ENCODE measurements at places on chromosomes 1 and 21.

GRCh38 chr1:213008564-213008963 is 7.1 kb downstream of the ANGEL2 start:
- no peak for DNase-seq

- no peak for DNase-seq
Observed at GRCh38 chr1:201834621-201835020, 5.7 kb downstream of the IPO9 start.

- no peak for DNase-seq
Observed at GRCh38 chr1:191886977-191887376, 271.3 kb upstream of the RGS18 start.

- no peak for DNase-seq
Observed at GRCh38 chr1:46517932-46518498, 28.4 kb downstream of the DMBX1 start.

DNA sequence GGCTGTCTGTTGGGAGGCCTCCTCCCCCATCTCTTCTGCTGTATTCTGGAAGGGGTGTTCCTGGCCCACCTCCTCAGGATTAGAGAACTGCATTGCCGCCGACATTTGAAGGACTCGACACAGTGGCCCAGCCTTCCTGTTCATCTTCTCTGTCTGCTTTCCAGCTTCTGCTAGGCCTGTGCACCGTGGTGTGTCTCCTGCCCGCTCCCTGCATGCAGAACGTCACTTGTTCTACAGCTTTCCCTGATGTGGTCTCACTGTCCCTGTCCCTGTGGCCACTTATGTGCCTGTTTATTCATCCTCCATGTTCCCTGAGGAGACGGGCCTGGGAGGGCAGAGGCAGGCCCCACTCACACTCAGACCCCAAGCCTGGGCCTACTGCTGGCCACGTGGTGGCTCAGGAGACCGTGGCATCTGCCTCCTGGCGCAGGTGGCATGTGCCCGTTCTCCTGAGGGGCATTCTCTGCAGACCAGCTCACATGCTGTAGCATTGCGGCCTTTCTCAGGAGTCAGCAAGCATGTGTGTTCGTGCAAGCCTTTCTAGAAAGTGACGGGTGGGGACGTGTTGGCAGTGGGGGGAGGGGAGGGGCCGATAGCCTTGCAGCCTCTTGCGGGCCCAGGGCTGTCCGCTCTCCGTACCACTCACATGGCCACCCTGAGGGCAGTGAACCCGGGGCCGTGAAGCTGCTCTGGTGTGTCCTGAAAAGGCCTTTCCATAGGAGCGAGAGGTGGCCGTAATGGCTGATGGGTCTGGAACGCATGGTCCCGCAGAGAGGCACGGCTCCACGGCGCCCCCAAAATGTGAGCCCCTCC is 35.9 kb downstream of the POFUT2 start:
- DNase-seq = no peak

DNA sequence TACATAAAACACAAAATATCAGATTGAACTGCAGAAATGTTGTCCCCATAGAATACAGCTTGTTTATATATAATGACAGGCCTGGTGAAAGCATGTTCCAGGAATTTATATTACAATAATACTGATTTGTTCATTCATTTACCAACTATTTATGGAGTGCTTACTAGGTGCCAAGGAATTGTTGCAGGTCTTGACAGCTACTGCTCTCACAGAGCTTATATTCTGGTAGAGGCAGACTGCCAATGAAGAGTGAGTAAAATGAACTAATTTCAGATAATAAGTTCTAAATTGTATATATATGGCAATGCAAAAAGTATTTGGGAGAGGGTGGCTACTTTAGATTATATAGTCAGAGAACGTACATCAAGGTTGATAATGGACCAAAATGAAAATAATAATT is 152.0 kb downstream of the COQ8A start:
- DNase-seq = no peak

DNA sequence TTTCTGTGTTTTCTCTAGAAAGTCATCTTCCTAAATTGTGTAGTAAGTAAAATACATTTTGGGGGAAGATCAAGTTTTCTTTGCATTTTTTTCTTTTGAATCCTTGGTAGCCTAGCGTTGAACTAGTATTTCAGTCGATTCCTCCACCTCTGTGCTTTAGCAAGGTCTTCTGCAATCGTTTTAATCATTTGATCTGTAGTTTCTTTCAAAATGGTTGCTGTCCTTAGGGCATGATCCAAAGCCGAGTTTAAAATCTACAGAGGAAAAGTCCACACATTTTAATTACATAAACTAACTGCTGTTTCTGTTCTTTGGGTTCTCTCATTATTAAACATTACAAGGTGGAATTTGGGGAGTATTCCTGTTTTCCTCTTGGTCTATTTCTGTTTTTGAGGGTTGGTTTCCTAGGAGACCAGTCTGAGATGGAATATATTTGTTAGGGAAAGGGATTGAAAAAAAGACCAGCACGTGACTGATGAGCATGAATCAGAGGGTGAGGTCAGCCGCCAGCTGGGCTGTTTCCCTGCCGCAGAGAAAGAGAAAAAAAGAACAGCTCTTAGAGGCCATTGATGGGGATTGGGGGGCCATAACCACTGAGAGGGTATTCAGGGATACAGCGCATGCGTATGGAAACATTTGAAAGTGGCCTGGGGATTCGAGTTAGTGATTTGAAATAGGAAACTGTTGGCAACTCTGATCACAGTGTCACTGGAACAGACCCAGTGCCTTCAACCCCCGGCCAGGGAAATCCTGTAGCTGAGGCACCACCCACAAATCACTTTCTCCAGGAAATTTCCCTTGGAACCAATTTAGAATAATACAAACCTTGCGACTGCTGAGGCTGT is 40.6 kb downstream of the AKNAD1 start:
- no peak for DNase-seq

GRCh38 chr1:164602480-164603093 is 43.6 kb downstream of the PBX1 start:
- DNase-seq = no peak

DNA sequence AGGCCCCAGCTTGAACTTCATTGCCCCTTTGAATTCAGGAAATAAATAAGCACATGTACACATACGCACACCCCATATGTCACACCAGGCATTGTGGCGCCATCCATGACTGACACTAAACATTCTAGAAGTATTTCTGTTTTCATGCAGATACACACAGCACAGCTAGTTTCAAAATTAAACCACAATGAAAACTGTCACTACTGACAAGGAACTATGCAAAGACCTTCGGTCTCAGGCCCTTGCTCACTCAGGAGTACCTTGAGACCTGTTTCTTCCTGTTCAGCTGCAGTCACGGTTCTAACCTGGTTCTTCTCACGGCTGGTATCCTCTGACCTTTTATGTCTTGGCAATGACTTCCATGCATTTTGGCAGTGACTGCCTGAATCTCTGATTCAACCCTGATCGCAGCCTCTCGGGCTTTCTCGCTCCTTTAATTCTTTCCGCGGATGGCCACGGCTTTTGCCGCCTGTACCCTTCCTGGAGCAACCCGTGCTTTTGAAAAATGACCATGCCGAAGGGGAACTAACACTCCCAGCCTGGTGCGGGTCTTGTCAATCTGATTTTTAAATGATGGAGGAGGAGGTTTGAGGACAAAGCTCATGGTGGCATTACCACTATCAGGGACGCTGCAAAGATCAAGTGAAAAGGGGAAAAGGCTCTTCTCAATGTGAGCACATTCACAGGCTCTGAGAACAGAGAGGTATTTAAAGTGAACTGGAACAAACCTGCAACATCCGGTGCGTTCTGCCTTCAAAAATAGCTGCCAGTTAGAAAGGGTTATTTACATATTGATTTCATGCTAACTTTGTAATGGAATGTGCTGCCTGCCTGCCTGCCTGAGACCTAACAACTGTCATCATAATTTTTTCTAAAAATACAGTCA is 384.6 kb downstream of the RRAGC start:
- DNase-seq = no peak

DNA sequence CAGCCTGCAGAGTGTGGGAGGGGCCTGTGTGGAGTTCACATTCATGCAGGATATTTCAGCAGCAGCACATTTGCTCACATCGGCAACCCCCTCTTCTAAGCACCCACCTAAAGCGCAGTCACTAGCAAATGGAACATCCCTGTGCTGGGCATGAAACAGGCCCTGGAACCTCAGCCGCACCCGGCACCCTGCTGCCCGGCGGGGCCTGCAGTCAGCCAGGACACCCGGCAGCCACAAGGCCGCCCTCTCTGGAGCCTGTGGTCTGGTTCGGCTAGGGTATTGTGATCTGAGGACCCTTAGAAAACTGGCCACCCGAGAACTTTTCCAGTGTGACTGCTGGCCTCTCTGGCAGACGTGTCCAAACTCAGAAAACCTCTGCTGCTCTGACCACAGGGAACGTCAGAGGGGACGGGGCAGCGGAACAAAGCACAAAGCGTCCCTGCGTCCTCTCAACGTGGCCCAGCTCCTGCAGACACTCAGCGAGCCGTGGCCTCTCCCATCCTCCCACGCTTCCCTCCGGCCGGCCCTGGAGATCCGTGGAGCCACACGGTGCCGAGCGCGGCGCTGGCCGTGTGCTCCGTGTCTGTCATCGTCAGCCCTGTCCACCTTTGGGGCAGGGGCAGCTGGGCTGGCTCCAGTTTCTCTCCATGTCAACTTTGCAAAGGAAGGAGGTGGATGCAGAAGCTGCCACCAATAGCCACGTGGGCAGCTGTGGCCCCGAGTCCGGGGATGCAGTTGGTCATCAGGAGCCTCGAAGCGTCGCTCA is 175.9 kb upstream of the ARHGEF16 start:
- no peak for DNase-seq

DNA sequence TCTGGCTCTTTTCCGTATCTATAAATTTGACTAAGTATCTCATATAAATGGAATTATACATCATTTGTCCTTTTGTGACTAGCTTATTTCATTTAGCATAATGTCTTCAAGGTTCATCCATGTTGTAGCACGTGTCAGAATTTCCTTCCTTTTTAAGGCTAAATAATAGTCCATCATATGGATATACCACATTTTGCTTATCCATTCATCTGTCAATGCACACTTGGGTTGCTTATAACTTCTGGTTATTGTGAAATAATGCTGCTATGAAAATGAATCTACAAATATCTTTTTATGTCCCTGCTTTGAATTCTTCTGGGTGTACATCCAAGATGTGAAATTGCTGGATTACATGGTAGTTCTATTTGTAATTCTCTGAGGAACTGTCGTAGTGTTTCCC is 119.6 kb downstream of the RHOU start:
- DNase-seq = no peak

- no peak for DNase-seq
Observed at GRCh38 chr21:15644489-15644888, 85.3 kb upstream of the USP25 start.

DNA sequence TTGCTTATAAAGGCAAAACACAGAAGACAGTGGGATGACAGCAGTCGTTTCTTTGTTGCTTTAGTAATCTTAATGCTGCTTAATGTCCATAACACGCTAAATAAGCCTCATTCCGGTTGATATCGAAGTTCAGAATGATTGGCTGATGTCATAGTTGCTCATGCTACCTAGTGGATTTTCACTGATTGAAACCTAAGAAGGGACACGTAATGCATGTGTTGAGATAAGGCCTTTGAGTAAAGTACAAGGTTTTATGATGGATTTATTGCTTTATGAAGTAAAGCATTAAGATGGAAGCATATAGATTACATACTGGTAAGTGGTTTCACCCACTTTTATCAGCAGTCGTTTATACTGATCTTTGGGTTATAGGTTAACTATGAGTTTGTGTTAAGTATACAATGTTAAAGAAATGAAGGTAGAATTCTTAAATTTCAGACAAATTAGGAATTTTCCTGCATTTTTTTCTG is 25.1 kb downstream of the IARS2 start:
- DNase-seq = no peak

GRCh38 chr1:5640845-5641244 is 351.4 kb downstream of the NPHP4 start:
- no peak for DNase-seq

DNA sequence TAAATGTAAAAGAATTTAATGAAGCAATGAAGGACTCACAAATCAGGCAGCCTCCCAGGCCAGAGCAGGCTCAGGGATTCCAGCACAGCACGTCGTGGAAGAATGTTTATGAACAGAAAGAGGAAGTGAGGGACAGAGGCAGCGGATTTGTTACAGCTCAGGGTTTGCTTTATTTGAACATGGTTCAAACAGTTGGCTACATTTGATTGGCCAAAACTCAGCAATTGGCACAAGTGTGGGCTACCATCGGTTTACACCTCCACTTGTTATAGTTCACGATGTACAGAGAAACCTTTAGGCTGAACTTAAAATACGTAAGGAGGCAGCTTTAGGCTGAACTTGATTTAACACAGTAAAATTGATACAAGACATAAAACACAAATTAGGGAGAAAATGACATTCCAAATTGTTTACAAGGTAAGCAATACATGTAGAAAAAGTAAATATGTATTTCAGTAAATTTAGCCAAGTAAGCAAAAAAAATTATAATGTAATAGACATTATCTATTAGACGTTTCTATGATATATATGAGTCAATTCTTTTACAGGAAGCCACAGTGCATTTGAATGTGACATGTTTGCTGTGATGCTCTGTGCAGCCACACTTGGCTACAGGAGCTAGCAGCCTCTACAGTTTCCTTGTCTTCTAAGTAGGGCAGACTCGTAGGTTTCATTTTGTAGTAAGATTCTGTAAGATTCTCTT is 126.5 kb downstream of the ADSS2 start:
- no peak for DNase-seq

GRCh38 chr1:40421431-40422384 is 28.6 kb upstream of the ZFP69B start:
- DNase-seq = no peak

DNA sequence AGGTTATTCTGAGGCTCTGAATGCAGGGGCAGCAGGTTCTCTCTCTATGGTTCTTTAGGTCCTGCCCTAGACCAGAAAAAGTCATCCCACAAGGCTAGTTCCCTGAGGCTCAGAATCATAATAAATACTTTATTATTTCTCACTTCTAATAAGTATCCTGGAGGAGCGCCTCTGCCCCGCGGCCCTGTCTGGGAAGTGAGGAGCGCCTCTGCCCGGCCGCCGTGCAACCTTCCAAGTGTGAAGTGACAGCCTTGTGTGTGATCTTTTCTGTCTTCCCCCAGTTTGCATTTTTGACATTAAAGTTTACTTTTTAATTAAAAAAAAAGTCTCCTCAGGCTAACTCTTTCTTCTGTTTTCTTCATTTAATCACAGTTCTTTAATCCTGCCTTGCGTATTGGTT is 11.5 kb downstream of the AIM2 start:
- DNase-seq = no peak

GRCh38 chr1:114314098-114314497 is 160.4 kb upstream of the SYT6 start:
- no peak for DNase-seq

- DNase-seq = no peak
Observed at GRCh38 chr1:199308349-199308846, 669.6 kb downstream of the PTPRC start.

DNA sequence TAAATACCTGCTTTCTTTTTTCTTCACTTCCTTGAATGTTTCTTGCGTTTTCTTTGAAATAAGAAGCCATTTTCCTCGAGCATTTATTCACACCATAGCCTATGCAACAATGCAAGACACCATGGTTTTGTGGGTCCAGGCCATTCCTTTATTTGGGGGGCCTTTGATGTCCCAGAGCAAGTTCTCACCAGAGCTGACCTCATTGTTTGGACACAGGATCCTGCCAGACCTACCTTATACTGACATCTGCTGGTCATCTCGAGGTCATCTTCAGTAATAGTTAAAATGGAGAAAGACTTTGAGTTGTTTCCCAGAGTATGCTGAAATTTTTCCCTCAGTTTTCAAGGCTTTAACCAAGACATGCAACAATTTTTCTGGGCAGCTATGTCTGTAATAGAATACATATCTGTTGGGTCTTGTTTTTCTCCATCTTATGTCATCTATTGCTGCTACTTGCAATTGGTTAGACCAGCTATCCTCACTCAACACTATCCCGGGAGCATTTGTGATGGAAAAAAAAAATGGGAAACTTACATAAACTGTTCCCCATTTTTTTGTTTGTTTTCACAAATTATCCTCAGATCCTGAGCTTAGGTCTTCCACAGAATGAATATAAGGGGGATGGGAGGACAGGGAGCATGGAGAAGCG is 34.0 kb upstream of the BACE2 start:
- DNase-seq = no peak
